ENCODE measurements at places on chromosomes 2 and 18.

GRCh38 chr18:39705362-39705761 is 2139.8 kb upstream of the CELF4 start:
- DNase-seq: no peak

GRCh38 chr2:174581491-174581890 is 16.1 kb downstream of the WIPF1 start:
- DNase-seq: no peak

DNA sequence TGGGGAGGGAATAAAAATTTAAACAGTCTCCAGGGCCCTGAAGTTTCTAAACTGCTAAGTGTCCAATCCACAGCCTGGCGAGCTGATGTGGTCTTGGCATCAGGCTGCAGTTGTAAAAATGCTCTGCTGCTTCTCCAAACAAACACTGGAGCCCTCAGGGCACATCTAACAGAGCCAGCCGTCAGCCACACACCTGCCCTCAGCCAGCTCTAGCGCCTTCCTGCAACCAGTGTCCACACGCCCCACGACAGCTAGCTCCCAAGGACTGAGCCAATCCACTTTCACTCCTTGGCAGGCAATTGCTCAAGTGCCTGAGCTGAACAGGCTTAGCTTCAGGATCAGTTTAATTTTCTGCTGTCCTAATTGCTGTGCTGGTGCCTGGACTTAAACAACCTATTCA is 446.4 kb upstream of the RAB12 start:
- DNase-seq: no peak

- no peak for DNase-seq
Observed at GRCh38 chr2:53913721-53914120, 54.0 kb upstream of the GPR75 start.

DNA sequence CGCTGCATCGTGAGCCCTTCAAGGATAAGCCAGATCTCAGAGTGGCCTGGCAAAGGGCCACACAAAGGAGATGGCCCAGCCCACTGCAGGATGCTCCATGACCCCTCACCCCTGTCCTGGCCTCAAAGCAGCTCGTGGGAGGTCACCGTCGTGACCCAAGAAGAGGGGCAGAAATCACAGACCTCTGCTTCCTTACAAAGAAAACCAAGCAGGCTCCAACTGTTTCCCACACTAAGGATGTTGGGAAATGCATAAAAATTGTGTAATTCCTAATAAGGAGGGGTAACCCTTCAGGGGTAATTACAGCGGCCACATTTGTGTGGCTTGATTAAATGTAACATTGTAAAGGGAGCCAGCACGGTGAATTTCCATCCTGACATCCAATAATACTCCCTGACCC is 102.3 kb downstream of the BOD1L2 start:
- DNase-seq: no peak

GRCh38 chr2:202122980-202123720 is 50.1 kb downstream of the KIAA2012 start:
- no peak for DNase-seq

- no peak for DNase-seq
Observed at GRCh38 chr18:22015156-22015555, 154.2 kb upstream of the GATA6 start.

- no peak for DNase-seq
Observed at GRCh38 chr2:70181363-70181956, 9.4 kb downstream of the C2orf42 start.

DNA sequence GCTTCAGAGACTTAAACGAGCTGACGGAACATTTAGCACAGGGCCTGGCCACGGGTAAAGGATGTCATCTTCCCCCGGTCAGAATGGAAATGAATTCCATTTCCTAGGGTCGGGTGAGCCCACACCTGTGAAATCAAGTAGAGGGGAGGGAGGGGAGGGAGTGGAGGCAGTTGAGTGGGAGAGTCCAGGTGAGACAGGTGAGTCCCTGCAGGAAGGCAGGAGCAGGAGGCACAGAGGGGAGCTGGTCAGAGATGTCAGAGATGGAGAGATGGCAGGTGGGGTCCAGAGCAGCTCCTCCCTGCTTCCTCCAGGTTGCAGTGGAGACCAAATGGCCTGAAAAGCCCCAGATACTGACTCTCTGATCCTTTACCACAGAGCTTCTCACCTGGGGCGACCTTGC is 55.2 kb downstream of the SH3BP4 start:
- no peak for DNase-seq

- DNase-seq: no peak
Observed at GRCh38 chr2:73963385-73964120, 21.2 kb upstream of the TET3 start.

DNA sequence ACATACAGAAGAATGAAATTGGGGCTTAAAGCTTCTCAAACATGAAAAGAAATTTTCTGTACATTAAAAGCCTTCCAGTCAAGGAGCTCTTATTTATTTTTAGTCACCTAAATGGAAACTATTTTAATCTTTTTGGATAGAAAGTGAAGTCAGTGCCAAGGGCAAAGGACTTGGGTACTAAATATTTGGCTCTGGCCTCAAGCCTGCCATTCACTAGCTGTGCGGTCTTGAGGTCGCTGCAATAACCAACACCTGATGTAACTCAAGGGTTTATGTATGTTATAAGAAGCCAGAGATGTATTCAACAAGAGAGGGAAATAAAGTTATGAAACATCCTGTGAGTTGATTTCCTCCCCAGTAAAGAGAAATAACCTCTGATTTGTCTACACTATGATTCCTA is 49.5 kb upstream of the LRATD1 start:
- DNase-seq: no peak

DNA sequence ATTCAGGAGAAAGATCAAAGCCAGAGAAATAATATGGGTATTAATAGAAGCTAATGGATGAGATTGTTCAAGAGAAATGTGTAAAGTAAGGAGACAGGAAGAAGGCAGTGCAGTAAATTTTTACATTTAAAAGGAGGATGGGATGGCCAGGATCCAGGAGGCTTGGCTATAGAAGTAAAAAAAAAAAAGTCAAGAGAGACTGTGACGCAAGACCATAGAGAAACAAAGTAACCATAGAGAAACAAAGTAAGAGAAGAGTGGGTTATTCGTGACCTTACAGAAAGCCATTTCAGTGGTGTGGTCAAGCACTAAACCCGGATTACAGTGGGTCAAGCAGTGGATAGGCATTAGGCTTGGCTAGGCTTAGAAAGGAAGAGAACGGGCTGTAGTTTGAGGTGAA is 10.5 kb upstream of the FAM171B start:
- DNase-seq: no peak

- DNase-seq: no peak
Observed at GRCh38 chr2:169294001-169294675, 68.2 kb downstream of the LRP2 start.

- DNase-seq: no peak
Observed at GRCh38 chr18:45541421-45541820, 73.9 kb upstream of the SLC14A2 start.

GRCh38 chr2:176873403-176873802 is 339.2 kb upstream of the HNRNPA3 start:
- no peak for DNase-seq

GRCh38 chr18:8290435-8290834 is 318.8 kb upstream of the RAB12 start:
- DNase-seq: no peak

- DNase-seq: no peak
Observed at GRCh38 chr18:1056404-1056803, 151.7 kb downstream of the ADCYAP1 start.

- no peak for DNase-seq
Observed at GRCh38 chr2:190098851-190099250, 36.3 kb upstream of the MSTN start.

DNA sequence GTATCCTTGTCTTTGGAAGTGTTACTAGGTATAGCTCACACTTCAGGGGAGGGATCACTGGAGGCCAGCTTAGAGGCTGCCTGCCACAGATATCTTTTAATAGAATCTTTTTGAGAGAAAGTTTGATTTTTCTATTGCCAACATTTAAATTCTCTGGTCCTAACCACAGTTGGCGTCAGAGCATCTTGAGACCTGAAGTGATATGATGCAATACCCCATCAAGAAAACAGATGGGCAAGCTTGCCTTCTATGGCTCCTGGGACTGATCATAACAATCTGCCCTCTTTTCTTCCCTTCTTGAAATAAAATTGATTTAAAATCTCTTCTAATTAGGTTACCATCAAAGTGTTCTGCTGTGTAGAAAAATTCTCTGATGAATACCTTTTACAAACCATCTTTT is 105.5 kb upstream of the ACKR3 start:
- DNase-seq: no peak

GRCh38 chr2:142848023-142848606 is 29.3 kb upstream of the KYNU start:
- DNase-seq: no peak

GRCh38 chr2:196783431-196784094 is 15.9 kb downstream of the GTF3C3 start:
- no peak for DNase-seq

DNA sequence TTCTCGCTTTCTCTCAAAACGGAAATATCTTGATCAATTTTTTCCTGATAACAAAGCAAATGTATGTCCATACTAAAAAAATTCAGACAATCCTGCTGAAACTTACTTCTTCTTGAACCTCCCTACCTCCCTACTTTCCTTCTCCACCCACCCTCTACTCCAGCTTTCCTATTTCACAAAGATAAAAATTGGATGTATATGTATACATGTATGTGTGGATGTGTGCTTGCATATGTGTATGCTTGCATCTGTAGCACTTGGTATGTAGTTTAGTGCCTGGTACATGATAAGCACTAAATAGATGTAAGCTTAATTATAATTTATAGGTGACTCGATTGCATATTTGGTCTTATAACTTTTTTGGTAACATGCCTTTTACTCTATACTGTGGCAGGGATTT is 167.5 kb upstream of the ITGA4 start:
- DNase-seq: no peak

- DNase-seq: no peak
Observed at GRCh38 chr2:221549143-221549542, 23.0 kb downstream of the EPHA4 start.

- no peak for DNase-seq
Observed at GRCh38 chr2:41949091-41949882, 98.5 kb upstream of the PKDCC start.

DNA sequence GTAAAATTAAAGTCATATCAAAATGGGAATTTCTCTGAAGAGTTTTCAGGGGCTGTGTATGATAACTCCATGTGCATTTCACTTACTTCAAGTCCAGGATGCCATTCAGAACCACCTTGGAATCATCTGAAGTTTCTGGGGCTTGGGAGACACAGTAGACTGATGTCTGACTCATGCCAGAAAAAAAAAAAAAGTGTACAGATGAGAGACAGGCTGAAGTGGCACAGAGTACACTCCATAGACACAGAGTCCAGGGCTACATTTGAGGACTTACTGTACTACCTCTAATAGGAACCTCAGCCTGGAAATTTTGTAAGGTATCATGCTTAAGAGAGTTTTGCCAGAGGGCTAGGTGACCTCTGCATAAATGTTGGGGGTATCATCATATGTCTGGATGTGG is 92.0 kb downstream of the SS18 start:
- no peak for DNase-seq

DNA sequence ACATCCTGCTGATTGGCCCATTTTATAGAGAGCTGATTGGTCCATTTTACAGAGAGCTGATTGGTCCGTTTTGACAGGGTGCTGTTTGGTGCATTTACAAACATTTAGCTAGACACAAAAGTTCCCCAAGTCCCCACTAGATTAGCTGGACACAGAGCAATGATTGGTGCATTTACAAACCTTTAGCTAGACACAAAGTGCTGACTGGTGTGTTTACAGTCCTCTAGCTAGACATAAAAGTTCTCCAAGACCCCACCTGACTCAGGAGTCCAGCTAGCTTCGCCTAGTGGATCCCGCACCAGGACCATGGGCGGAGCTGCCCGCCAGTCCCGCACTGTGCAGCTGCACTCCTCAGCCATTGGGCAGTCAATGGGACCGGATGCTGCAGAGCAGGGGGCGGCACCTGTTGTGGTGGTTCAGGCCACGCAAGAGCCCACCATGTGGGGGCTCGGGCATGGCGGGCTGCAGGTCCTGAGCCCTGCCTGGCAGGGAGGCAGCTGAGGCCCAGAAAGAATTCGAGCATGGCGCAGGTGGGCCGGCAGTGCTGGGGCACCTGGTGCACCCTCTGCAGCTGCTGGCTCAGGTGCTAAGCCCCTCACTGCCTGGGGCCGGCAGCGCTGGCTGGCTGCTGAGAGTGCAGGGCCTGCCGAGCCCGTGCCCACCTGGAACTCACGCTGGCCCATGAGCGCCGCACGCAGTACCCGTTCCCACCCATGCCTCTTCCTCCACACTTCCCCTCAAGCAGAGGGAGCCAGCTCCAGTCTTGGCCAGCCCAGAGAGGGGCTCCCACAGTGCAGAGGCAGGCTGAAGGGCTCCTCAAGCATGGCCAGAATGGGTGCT is 713.2 kb upstream of the GYPC start:
- no peak for DNase-seq

- no peak for DNase-seq
Observed at GRCh38 chr2:127404466-127405254, 13.6 kb upstream of the PROC start.

GRCh38 chr2:37590119-37590571 is 81.3 kb downstream of the CDC42EP3 start:
- no peak for DNase-seq

- no peak for DNase-seq
Observed at GRCh38 chr2:10518470-10519393, 70.6 kb upstream of the ODC1 start.

DNA sequence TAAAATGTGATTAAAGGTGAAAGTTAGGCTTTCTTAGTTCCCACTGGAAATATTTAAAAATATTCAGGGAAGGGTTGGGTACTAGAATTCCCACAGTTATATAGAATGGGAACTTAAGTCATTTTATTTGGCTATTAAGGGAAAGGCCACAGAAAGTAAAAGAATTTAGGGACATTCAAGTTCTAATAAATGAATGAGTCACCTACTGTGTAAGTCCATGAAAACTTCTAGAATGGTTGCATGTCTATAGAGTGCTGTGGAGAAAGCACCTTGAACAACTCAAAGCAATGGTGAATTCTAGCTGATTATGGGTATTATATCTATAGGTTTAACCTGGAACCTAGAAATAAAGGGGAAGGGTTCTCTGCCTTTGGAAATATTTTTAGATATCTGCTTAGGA is 28.1 kb upstream of the SLC4A10 start:
- DNase-seq: no peak

DNA sequence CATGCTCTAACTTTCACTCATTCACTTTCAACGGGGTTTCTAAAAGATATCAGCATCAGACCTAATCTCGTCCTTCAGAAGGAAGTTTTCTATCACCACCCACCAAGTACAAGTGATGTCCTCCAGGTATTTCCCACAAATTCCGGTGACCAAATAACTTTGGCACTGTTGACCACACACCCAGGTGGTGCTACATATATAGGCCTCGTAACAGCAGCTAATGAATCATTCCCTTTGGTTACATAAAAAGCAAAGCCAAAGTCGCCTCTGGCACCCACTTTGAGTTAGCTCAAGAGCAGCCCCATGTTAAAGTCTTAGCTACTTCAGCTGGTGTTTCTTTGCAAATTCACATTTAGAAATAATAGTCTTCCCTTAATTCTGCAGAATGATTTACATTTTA is 138.2 kb upstream of the OSR1 start:
- DNase-seq: no peak

DNA sequence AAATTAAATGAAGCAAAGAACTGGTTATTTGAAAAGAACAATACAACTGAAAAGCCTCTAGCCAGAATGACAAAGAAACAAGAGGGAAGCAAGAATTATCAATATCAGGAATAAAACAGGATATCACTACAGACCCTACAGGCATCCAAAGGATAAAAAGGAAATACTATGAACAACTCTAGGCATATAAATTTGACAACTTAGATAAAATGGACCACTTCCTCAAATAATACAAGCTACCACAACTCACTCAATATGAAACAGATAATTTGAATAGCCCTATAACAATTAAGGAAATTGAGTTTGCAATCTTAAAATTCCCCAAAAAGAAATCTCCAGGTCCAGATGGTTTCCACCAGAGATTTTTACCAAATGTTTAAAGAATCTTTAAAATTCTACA is 19.8 kb downstream of the RPRD1A start:
- no peak for DNase-seq

Measured in T-helper 9 cell (primary cell).